Eye (tissue), 1 donor: ENCODE measurements at places on chromosomes 4 and X.
A peak's percentile ranks its signal among the peaks of the same experiment; 100 is the strongest.

GRCh38 chr4:182306792-182307507 is 63.7 kb downstream of the TENM3 start:
- DNase-seq, result peak; percentile 87

- no peak for DNase-seq
Observed at GRCh38 chr4:7512428-7512827, 77.7 kb upstream of the PSAPL1 start.

- no peak for DNase-seq
Observed at GRCh38 chr4:124537971-124538370, 174.6 kb downstream of the ANKRD50 start.

- no peak for DNase-seq
Observed at GRCh38 chrX:23493941-23494374, 159.3 kb downstream of the PTCHD1 start.

DNA sequence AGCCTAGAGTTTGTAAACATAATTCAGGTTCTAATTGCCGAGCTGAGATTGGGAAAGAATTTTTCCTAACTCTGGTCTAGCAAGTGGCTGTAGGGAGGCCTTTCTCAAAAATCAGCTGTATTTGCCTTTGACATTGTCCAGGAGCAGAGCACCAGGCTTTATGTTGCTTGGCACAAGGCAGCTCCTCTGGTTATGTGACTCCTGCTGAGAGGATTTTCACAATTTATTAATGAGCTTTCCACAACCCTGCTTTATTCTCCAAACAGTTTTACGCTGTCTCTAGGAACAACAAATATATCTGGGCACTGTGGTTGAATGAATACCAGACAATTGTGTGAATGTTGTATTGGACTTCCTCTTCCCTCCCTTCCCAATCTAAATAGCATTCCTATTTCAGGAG is 14.9 kb downstream of the LSM6 start:
- DNase-seq, result no peak

DNA sequence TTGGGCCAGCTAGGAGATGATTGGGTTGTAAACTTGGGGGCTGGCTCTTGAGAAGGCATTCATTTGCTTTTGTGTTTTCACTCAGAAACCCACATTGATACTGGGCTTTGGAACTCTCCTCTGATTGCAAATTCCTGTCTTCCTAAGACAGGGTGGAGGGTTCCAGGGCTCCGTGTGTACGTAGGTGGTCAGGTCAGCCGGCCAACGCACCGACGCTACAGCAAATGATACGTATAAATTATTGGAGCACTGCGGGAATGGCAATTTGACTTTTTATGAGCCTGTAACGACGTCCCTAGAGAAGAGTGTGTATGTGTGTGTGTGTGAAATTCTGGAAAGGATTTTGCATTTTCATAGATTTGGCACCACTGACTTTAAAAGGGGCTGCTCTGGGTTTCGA is 236.9 kb downstream of the SHOX start:
- DNase-seq, result no peak

- no peak for DNase-seq
Observed at GRCh38 chrX:46580613-46581012, 7.0 kb downstream of the CHST7 start.

DNA sequence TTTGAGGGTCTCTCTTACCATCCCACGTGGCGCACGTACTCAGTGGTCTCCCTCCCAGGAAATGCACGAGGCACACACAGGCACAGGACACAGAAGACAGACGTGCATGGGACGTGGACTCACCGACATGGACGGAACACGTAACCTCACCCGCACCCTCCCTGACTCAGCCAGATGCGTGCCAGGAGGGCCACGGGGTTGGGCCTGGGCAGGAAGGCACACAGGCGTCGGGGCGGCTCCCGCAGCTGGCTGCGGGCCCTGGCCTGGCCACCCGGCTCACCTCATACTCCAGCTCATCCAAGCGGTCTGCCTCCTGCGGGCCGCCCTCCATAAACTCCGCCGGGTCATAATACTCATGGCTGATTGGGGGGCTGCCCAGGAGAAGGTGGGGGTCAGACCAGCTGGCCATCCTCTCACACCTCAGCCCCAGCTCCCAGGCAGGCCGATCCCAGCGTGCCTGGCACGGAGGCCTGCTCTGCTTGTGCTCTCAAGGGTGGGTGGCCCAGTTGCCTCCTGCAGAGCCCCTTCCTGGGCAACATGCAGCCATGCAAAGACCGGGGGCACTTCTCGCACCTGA is 12.6 kb downstream of the SSR4 start:
- no peak for DNase-seq

DNA sequence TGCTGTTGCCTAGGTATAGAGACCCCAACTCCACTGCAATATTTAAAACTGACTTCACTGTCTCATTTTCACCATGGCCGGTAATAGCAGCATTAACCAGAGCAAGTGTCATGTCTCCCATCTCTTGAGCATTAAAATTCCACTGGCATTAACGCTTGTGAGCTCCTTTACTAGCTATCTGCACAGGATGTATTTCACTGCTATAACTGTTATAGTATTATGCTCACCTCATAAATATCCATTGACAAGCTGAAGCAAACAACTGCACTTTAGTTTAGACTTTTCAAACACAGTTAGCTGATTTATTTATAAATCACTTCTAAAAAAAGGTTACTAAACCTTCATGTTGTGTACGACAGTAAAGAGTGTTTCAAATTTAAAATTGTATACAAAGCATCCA is 157.8 kb downstream of the ANTXR2 start:
- DNase-seq, result no peak

DNA sequence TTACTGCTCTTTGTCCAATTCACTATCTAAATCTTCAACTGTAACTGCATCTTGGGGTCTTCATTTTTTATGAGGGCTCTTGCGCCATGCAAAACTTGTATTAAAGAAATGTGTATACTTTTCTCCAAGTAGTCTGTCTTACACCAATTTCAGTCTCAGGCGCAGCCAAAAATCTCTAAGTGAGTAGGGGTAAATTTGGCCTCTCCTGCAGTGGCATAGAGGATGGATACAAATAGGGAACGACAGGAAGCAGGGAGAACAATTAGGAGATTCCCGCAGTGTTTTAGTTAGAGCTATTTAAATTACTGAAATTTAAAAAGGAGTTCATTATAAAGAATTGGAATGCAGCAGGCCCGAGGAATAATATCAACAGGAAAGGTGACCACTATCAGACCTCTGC is 30.2 kb downstream of the DMP1 start:
- peak; percentile 42 for DNase-seq

DNA sequence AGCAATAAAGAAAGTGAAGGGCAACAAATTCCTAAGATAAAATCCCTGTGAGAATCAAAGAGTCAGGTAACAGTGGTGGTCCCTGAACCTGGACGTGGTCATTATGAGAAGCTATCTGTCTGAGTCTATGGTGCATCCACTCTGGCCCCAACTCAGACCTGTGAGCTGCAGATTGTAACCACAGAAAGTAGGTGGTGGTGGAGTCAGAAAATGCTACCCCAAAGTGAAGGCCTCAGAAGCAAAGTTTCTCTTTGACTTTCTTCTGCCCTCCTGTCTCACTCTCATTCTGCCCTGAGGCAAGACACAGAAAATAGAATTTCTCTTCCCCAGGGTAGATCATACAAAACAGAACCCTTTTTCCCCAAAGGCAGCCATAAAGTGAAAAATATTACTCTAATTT is 84.1 kb upstream of the NEIL3 start:
- no peak for DNase-seq

- DNase-seq, result no peak
Observed at GRCh38 chrX:10739426-10739825, 119.0 kb upstream of the MID1 start.
